ENCODE measurements at places on chromosomes 6 and 20.

GRCh38 chr6:98203170-98203806 is 631.1 kb upstream of the POU3F2 start:
- no peak for DNase-seq

GRCh38 chr20:43789593-43789992 is 62.8 kb upstream of the GTSF1L start:
- DNase-seq, result no peak

DNA sequence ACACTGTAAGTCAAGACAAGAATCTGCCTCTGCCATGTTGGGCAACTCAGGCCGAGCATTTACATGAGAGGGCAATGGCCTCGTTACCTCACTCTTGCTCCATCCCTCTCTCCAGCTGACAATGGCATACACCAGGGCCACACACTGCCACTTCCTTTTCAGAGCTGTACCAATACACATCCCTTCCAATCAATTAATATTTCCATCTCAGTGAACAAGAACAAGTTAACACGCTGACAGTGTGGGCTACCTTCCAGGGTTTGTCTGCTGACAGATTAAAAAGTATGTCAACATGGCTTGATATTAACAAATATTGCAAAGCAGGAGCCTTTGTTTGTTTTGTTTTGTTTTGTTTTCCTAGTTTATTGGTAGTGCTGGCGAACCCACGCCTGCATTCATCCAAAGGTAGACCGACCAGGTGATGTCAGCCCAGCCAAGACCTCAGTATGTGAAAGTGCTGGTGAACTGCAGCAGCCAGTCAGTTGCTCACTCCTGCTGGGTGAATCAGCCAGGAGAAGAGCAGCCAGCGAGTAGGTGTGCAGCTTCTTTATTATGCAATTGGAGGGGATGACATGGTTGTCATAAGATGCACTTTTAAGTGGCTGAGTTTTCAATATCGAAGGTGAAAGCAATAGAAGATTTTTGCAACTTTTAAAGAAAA is 487.3 kb upstream of the JARID2 start:
- no peak for DNase-seq

DNA sequence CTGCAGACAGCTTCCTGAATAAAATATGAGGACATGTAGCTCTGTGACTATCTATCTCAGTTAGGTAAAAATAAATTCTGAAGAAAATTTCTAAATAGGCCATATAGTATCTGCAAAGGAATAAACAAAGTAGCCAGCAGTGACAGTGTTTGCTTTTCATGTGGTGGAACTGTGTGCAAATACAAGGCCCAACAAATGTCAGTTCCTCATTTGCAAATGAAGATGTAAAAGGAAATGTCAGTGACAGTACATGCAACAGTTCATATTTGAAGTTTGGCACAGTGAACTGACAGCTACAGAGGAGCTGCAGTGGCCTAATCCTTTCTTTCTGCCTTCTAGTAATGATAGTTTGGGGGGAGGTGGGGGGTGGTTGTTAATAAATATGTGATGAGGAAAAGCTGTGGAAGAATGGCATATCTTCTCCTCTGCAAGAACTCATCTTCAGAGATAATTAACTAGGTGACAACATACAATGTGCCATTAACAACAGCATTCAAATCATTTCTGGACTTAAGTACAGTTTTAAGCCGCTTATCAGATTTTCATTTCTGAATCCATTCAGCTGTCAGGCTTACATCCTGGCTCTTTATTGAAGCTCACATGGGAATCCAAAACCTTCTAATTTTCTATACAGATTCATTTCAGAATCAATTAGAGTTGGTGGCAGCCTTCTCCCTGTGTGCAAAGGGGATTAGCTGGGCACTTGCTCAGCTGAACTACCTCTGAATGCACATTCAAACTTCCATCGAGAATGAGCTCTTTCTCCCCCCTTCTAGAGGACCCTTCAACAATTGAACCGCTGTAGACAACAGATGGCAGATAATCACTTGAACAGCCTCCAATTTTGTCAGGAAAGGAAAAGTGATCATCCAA is 1059.0 kb upstream of the EPHA7 start:
- DNase-seq, result no peak

DNA sequence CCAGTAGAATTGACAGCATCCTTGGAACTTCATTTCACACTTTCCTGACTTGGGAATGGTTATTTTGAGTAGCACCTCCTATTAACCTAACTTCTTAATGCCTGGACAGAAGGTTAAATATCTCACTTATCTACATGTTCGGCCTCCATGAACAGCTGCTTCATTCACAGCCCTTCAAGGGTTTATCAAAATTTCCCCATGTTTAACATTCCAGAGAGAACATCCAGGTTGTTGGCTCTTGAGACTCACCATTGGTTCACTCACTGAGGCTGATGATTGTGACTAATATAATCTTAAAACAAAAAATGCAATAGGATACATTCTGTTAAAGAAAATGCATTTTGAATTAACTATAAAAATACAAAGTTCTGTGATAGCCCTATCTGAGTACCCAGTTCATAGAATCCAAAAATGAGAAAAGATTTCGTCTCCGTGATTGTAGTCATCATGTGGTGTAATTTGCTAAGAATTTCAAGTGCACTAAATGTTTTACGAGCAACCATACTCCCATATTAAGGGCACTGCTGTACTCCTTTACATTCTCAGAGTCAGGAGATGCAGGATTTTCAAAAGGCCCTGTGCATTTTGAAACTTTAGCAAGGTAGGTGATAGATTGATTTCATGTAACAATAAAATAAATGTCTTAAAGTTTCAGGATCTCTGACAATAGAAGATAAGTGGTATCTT is 260.6 kb upstream of the TAB2 start:
- no peak for DNase-seq

- no peak for DNase-seq
These were observed 87.7 kb downstream of the IYD start for GRCh38 chr6:150456466-150456865.

DNA sequence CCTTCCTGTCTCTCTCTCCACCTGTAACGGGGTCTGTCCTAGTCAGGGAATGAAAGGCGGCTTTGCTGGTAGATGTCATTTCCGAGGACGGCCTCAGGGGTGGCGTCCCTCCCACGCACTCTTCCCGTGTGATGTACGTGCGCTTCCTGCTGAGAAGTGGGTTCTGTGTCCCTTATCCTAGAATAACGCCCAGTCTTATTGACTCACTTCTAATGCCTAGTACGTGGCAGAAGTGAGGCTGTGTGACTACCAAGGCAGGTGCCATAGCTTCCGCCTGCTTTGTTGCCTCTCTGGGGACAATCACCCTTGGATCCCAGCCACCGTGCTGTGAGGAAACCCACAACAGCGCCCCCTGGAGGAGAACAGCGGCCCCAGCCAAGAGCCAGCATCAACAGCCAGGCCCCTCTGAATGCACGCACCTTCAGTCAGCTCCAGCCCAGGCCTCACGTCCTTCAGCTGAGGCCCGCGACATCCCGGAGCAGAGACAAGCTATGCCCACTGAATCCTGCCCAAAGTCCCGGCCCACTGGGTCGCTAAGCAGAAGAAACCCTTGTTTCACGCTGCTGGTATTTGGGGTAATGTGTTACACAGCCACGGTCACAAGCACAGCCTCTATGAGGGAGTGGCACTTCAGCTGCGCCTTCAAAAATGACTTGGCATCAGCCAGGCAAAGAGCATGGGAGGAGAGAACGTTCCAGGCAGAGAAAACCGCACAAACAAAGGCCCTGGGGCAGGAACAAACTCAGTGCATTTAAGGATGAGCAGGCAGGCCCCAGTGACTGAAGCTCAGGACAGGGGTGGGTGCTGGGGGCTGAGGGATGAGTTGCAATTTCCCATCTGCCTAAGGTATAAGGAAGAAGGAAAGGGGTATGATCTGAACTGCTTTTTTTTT is 224.2 kb downstream of the NFATC2 start:
- no peak for DNase-seq

- DNase-seq, result no peak
These were observed 79.8 kb upstream of the EYS start for GRCh38 chr6:65786815-65787214.

- DNase-seq, result no peak
These were observed 64.1 kb downstream of the SASH1 start for GRCh38 chr6:148406579-148407371.

DNA sequence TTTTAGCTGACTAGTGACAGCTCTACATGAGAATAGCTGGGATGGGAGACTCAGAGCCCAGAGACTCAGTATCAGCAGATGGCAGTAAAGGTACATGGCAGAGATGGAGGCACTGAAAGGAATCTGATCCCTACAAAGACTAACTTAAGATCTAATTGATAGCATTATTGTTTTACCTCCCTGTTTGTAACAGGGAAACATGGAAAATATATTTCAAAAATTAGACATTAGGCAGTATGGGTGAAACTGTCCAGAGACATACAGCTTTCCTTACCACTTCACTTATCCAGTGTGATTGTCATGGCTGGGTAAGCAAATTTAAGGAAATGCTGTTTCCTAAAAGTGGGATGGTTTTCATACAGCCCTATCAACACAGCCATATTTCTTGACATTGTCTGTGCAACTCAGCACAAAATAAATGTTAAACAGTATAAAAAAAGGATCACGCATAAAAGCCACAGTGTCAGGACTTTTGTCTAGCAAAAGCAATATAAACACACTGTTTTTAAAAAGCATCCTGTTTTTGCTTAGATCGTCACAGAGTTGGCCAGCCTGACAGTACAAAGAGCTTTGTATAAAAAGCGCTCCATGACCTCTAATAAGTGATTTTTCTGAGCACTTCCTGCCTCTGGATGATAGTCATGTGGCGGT is 376.9 kb downstream of the PHF3 start:
- DNase-seq, result peak; percentile 76

- no peak for DNase-seq
These were observed 14.5 kb downstream of the TCF15 start for GRCh38 chr20:595330-596308.

GRCh38 chr6:127058027-127058426 is 60.4 kb upstream of the RSPO3 start:
- no peak for DNase-seq

GRCh38 chr6:151412909-151413308 is 21.6 kb upstream of the ZBTB2 start:
- DNase-seq, result no peak

- no peak for DNase-seq
These were observed 163.9 kb upstream of the CITED2 start for GRCh38 chr6:139538366-139538765.

DNA sequence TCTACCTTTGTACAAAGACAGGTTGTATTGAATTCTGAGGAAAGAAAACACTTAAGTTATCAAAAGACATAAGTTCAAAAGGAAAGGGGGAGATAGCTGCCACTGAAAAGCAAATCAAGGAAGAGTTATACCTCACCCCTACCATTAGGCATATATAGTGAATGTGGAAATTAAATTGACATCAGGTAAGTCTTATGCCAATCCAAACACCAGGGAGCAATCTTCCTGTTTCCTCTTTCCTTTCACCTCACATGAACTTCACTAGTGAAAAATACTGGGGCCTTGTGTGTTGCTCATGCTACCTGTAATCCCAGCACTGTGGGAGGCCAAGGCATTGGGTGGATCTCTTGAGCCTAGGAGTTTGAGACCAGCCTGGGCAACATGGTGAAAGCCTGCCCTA is 10.9 kb upstream of the C6orf58 start:
- DNase-seq, result no peak

- DNase-seq, result peak; percentile 45
These were observed at the start of gene CUL9 for GRCh38 chr6:43181942-43182860. Gene CUL9, plus strand, starts transcription at chr6:43182196. Its CDS starts 2,115 bp downstream, at chr6:43184311.

- no peak for DNase-seq
These were observed 70.5 kb upstream of the DUSP22 start for GRCh38 chr6:221531-222349.

- peak; percentile 17 for DNase-seq
These were observed 809.4 kb upstream of the CITED2 start for GRCh38 chr6:140183881-140184280.

DNA sequence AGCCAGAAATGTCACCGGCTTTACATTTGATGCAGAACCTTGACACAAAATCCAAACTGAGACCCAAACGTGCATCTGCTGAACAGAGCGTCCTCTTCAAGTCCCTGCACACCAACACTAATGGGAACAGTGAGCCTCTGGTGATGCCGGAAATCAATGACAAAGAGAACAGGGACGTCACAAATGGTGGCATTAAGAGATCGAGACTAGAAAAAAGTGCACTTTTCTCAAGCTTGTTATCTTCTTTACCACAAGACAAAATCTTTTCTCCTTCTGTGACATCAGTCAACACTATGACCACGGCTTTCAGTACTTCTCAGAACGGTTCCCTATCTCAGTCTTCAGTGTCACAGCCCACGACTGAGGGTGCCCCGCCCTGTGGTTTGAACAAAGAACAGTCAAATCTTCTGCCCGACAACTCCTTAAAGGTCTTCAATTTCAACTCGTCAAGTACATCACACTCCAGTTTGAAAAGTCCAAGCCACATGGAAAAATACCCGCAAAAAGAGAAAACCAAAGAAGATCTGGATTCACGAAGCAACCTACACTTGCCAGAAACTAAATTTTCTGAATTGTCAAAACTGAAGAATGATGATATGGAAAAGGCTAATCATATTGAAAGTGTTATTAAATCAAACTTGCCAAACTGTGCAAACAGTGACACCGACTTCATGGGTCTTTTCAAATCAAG is 108.4 kb downstream of the RTN4IP1 start:
- no peak for DNase-seq

DNA sequence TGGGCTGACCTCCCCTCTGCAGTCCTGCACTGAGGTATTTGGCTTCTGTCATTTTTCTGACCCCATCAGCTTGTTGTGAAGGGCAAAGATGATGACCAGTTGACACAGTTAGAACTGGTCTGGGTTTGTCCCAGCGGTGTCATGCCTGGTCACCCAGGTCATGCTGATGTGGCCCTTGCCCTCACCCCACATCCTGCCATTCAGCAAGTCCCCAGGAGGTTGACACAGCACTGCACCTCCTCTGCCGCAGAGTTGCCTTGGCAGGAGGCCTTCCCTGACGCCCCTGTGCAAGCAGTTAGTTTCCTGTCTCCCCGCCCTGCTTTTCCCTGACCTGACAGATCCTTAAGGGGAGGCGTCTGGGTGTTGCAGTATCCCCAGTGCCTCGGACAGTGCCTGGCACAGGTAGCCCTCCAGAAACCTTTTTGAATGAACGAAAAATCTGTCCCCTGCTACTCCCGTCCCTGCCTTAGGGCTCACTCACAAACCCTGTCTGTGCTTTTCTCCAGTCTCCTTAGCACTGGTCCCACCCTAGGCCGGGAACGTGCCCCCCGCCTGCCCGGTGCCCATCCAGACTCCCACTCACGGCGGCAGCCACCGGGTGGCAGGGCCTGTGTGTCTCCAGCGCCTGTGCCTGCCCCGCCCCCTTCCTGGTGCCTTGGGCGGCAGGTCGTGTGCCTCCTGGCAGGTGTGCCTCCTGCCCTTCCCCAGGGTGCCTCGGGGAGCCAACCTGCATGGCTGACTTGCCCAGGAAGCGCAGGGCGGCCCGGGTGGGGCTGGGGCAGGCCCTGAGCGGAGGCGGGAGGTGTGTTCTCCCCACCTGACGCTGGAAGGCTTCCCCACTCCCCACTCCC is 146.3 kb upstream of the RNF24 start:
- no peak for DNase-seq

GRCh38 chr6:150835620-150836019 is 29.9 kb upstream of the MTHFD1L start:
- no peak for DNase-seq

GRCh38 chr6:40900791-40901190 is 138.2 kb downstream of the UNC5CL start:
- no peak for DNase-seq
